ENCODE measurements at places on chromosomes 3 and 15.

DNA sequence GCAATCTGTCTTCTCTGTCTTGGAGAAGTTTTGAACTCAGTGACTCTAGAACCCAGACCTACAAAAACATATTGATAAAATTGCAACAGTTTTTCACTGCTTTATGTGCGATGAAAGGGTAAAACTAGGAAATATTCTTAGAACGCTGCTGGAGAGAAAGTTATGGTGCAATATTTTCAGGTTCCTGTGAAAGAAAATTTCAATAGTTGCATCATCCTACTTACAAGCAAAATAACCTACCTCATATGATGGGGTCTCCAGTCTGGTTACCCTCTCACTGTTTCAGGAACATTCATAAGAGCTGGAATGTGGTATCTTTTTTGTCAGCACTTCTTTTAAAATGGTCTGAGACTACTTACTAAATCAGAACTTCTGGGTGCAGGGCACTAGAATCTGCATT is 27.1 kb downstream of the GATM start:
- no peak for DNase-seq

DNA sequence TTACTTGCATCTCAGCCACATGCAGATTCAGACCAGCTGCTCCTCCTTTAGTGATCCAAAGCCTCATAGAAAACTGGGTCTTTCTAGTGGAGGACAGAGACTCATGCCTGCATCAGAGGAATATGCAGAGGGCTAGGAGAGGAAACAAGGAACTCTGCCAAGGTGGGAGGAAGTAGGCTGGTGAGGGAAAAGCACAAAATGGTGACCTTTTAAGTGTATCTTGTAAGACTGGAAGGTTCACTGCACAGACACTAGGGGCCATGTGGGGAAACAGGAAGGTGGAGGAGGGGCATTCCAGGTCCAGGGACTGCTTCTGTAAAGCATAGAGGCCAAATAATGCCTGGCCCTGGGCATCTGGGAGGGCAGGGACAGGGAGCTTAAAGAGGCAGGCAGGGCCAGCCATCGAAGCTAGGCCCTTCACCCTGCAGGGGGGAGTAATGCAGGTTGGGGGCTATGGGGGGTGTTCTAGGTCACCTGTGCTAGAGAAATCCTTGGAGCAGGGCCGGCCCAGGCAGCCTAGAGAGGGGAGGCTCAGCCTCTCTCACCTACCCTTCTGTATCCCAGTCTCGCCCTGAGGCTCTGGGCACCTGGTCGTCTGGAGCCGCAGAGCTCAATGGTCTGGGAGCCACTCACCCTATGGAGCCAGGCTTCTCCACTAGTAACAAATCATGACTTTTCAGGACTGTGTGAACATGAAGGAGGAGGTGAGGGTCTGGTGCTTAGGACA is 117.7 kb downstream of the DNAJB8 start:
- DNase-seq = no peak

DNA sequence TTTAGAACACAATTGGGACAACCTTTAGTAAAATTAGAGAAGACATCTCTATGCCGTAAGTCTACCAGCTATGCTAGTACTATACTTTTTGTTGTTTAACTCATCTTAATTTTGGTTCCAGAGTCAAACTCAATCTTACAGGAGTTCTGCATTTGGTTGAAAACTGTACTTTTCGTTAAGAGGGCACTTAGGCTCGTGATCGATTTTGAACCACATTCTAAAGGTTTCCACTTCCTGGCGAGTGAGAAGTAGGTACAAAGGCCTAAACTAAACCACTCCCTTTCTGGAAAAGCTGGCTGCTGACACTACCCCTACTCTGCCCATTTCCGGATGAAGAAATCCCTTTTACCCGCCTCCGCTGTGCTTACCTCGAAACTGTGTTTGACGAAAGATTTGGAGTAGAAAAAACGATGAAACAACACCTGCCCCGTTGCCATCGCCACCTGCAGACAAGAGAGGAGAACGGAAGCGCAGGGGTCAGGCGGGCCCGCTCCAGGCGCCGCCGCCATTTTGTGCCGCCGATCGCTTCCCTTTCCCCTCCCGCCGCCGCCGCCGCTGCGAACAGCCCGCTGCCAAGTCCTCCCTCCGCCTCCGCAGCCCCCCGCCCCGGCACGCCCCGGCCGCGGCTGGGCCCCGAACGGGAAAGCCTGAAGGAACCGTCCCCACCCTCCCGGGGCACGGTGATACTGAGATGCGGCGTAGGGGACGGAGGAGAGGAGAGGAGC is 748 bp downstream of the CCNL1 start:
- DNase-seq = peak; percentile 66

- no peak for DNase-seq
These were observed 30.6 kb downstream of the FLNB start for GRCh38 chr3:58038675-58039292.

- DNase-seq = no peak
These were observed 2.1 kb downstream of the RHOV start for GRCh38 chr15:40871749-40872617.

DNA sequence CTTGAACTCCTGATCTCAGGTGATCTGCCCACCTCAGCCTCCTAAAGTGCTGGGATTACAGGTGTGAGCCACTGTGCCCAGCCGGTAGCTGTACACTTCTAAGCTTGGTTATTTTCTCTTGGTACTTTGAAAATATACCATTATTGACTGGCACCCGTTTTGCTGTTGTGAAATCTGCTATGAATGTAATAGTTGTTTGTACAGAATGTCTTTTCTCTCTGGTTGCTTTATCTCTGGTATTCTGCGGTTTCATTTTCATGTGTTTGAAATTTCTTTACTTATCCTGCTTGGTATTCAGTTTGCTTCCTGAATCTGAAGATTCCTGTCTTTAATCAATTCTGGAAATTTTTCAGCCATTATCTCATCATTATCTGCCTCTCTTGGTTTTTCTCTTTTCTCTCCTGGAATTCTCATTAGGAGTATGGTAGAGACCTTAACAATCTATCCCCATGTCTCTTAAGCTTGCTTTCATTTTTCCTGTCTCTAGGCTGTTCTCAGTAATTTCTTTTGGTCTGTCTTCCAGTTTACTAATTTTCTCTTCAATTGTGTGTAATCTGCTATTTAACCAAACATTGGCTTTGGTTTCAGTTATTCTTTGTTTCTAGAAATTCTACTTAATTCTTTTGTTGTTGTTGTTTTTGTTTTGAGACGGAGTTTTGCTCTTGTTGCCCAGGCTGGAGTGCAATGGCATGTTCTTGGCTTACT is 2.8 kb upstream of the PAK2 start:
- DNase-seq = no peak

- no peak for DNase-seq
These were observed 43.1 kb downstream of the RBPMS2 start for GRCh38 chr15:64732156-64732860.

DNA sequence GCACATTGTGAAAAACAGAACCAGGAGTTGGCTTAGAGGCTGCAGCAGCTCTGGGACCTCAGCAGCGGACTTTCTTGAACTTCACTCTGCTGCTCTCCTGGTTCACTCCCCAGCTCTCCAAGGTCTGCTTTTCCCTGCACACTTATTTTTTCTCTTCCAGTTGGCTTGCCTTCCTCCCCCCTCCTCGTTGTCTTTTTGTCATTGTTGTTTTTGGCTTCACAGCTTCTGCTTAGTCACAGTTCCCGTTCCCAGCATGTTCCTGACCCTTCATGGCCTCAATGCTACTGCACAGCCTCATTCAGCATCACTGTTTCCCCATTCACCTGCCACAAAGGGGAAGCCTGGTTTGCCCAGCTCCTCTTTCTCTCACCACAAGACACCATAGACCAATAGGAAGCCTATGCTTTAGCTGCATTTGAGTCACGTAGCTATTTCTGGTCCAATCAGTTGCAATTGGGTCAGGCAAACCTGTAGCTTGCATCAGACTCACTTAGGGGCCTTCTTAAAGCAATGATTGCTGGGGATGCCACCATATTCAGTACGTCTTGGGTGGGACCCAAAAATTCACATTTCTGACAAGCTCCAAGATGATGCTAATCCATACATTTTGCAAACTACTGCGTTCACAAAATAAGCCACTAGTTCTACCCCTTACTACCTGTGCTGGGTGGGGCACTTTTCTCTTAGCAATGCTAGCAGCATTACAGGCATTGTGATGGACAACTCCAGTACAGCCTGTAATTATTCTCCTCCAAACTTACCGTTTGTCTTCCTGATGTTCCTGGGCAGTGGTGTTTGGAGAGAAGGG is 7.8 kb upstream of the SUMF1 start:
- DNase-seq = no peak

- DNase-seq = no peak
These were observed 14.6 kb upstream of the PRKCD start for GRCh38 chr3:53146319-53146891.

GRCh38 chr15:73176598-73176997 is 124.3 kb downstream of the NEO1 start:
- no peak for DNase-seq

DNA sequence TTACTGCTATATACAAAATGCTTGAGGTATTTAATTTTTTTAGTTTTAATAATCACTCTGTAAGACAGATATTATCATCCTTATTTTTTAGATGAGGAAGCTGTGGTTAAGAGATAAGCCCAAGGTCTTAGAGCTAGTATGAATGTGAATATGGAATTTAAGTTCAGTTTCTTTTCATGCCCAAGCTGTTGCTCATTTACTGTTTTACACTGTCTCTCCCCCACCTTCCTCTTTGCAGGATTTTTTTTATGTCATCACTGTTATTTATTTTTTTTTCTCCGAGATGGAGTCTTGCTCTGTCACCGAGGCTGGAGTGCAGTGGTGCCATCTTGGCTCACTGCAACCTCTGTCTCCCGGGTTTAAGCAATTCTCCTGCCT is 22.5 kb downstream of the MAP2K5 start:
- DNase-seq = peak; percentile 42

DNA sequence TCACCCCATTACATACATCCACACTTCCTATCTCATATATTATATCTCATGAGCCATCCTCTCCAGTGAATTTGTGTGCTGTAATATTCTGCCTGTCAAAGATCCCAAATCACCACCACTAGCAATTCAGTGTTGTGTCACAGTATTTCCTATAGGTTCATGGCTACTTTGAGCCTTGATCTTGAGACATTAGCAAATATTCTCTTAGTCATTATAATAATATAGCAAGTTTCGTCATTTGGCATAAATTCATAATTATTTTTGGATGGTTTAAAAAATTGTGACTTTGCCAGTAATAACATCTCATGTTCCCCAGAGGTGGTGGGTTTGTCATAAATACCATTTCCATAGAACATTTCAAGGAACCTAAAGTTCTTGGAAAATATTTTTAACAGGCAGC is 47.7 kb downstream of the CMSS1 start:
- no peak for DNase-seq

DNA sequence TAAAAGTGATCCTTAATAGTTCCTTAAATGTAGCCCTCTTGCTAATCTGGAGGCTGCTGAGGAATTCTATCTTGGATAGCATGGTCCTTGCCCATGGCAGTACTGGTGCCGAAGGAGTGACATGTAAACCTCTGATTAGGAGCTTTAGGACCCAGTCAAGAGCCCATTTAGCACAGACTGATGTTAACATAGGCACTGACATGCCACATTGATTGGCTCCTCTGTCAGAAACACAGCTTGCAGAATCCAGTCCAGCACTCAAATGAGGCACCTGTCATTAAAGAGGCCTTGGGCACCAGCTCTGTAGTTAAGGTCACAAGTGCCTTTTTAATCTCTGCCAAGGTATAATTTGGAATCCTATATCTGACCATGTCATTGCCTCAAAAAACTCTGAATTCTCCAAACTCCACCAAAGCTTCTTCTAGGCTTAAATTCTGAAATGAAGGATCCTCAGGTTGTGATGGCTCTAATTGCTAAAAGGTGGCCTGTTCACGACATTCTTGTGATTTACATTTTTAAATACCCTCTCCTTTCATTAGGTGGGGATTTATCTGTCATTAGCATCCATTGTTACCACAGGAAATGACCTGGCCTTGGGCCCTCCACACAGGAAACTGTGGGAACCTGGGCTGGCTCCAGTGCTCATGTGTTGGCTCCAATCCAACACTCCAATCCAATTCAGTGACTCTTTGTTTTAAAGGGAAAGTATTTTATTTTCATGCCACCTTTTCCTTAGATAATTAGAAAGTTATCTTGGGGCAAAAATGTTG is 57.3 kb upstream of the RNF7 start:
- DNase-seq = peak; percentile 67

DNA sequence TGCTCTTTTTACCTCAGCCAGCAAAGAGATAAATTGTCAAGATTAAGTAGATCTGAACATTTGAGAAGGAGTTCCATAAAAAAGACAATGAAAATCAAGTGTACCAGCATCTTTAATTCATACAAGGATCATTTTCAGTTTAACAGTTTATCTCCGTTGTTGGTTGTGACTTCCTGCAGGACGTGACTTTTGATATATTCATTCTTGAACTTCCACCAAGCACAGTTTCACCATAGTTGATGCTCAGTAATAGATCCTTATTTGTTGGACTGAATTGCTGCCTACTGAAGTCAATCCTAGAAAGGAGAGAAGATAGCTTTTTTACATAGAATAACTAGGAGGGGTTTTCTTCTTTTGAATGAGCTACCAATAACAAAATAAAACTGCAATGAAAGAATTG is 408.2 kb downstream of the LPP start:
- DNase-seq = no peak

DNA sequence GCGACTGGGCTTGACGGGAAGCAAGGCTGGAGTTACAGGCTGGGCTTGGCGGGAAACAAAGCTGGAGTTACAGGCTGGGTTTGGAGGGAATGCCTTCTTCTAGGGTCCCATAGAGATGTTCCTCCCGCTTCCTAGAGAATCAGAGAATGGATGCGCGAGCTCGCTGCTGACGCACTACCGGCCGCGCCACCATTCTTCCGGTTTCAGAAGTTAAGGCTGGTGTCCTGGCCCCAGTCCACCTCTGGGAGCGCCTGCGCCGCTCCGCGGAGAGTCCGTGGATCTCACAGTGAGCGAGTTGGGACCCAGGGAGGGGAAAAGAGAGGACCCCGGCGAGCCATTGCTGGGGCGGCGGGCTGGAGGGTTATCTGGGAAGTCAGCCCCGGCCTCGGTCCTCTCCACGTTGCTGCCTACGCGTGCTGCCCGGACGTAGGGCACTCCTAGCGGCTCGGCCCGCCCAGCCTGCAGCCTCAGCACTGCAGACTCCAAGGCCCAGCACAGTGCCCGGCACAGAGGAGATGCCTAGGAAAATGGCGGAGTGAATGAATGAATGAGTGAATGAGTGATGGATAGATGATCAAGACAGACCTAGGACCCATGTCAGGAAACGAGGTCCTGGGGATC is at the start of gene ZNF502:
ZNF502 (plus strand) TSS at position 206 of the 621 bp plus-strand sequence. CDS start 7,602 bp downstream, outside the sequence.
- peak; percentile 82 for DNase-seq
